Stimulated activated CD8-positive, alpha-beta memory T cell treated with anti-CD3 and anti-CD28 coated beads, Interleukin-7, amount 100 ng/mL, for 1 hour (primary cell): ENCODE measurements at places on chromosomes 2 and 18.

DNA sequence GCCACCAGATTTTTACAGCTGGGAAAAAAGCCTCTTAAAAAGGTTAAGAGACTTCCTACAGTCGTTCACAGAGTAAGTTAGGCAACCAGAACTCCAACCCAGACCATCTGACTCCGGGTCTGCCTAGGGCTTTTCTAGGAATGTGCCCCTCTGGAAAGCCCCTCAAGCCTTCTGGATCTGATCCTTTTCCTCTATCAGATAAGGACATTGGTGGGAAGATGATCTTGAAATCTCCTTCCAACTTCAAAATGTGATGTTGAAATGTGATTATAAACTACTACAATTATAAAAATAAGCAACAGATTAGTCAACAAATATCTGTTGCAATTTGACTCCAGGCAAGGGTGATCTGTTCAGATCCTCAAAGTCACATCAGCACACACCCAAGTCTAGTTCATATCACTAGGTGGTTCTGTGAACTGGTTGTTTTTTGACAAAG lies 270.4 kb downstream of the ARHGAP15 start:
- DNase-seq = no peak

GRCh38 chr2:72082021-72082601 lies 65.6 kb downstream of the CYP26B1 start:
- DNase-seq = no peak

DNA sequence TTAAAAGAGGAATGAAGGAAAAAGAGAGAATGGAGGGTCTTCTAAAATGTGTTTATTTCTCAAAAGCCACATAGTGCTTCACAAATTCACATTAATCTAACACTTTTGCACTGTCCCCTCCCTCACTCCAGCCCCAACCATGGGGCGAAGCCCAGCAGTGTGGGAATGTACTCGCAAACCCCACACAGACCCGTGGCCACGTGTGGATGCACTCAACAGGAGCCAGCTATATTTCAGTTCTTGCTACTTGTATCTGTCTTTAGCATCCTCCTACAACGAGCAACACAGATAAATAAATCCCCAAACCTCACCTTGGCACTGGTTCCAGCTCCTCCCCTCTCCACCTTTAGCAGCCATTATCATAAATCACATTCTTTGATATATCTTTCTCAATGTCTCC lies 91.9 kb upstream of the TMEM200C start:
- DNase-seq = no peak

DNA sequence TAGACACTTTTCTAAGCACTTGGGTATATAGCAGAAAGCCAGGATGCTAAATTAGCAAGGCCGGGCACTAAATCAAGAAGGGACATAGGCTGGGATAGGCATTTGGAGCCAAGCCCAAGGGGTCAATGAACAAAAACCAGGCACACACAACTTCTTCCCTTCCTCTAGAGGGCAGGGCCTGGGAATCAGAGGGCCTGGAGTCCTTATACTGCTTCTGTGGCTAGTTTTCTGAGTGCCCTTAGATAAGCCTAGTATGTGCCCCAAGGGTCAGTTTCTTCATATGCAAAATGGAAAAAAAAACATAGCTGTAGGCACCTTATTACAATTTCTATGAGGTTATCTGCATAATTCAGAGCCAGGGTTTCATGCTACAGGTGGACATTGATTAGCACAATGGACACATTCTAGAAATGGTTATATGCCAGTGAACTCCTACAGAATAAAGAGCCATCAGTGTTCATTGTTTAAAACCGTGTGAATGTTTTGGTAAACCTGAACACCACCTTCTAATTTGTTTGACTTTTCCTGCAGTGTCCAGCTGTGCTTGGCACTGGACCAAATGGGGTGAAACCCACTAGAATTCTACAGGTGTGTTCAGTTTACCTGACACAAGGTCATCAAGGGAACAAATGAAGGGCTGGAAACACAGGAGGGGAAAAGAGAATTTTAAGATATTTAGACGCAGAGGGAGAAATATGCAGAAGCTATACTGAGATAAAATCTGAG lies 49.6 kb downstream of the PAX8 start:
- no peak for DNase-seq

DNA sequence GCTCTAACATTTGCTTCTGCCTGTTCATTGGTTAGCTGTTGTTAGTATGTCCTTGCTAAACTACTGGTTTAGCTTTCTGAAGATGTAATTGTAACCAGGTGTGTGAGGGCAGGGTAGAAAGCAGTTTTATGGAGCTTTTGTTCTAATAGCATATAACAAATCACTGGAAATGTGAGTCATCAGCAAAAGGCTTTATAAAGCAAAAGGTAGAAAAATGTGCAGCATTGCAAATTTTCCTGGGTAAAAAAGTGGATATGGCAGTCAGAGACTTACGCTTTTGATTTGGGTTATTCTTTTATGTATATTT lies 85.3 kb downstream of the ZNF407 start:
- no peak for DNase-seq

DNA sequence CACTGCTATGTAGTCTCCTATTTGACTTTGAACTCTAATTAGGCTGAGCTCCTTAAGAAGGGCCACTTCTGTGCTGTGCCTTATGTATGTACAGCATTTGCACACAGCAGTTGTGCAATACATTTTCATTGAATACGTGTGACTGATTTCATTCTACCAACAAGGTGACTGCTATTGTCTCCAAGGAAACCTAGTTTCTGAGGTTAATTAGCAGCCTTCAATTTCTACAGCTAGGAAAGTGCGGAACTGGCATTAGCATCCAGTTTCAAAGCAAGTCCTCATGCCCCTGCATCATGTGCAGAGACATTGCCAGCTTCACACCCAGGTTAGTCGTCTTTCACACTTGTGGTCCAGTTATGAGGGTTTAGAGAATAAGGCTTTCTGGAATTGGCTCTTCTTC lies 58.6 kb downstream of the NCK2 start:
- DNase-seq = no peak

- no peak for DNase-seq
These were observed 75.5 kb upstream of the TXNDC2 start for GRCh38 chr18:9810299-9810698.

GRCh38 chr2:237759176-237759575 lies 39.4 kb upstream of the RBM44 start:
- no peak for DNase-seq

GRCh38 chr2:119753041-119753929 lies 6.4 kb upstream of the PTPN4 start:
- peak; percentile 5 for DNase-seq

DNA sequence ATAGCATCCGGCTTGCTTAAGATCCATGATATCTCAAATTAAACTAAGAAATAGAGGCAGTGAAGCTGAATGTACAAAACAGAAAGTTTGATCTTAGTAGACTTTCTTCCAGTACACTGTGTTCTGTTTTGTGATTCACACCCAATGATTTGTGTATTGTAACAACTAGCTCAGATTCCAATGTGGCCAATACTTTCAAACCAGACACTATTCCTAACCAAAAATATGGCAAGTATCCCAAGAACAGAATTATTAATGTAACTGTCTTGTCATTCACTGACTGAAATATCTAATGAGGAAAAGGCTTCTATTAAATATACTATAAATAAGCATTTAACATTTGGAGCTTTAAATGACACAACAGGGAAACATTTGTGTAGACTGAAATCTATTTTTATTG lies 299.1 kb downstream of the NRXN1 start:
- DNase-seq = no peak

GRCh38 chr2:120436885-120437603 lies 91.1 kb downstream of the INHBB start:
- no peak for DNase-seq

DNA sequence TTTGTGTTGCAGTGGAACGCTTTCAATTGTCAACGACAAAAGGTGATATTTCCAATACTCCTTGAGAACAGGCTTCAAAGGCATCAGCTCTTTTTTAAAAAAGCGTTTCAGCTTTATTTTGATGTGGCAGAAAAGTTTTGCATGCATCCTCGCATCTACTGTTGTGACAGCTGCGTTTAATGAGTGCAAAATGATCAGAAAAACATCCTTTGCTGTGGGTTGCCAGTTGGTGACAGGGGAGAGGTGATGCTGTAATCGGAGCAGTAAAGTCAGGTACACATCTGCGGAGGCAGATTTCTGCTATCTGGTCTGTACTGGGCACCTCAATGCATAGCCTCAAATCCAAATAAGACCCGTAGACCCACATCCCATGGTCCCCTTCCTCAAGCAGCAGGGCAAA lies 91.9 kb upstream of the POU3F3 start:
- no peak for DNase-seq

- no peak for DNase-seq
These were observed 59.6 kb upstream of the LINC00305 start for GRCh38 chr18:64208516-64208915.

DNA sequence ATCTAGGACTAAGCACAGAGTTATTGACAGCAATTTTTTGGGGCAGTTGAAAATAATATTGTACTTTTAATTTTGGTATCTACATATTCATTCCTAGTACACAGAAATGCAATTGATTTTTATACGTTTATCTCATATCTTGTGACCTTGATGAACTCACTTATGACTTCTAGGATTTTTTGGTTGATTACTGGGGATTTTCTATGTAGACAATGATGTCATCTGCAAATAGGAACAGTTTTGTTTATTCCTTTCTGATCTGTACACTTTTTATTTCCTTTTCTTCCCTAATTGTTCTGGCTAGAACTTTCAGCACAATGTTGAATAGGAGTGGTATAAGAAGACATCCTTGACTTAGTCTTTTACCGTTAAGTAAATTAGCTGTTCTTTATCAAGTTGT lies 143.5 kb upstream of the PGAP1 start:
- DNase-seq = no peak

DNA sequence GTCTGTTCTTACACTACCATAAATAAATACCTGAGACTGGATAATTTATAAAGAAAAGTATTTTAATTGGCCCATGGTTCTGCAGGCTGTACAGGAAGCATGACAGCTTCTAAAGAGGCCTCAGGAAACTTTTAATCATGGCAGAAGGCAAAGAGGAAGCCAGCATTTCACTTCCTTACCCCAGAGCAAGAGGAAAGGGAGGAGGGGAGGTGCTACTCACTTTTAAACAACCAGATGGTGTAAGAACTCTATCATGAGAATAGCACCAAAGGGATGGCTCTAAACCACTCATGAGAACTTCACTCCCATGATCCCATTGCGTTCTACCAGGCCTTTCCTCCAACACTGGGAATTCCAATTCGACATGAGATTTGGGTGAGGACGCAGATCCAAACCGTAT lies 344.4 kb upstream of the SLC39A10 start:
- no peak for DNase-seq

GRCh38 chr2:9799729-9800632 lies 43.3 kb upstream of the TAF1B start:
- peak; percentile 66 for DNase-seq

- DNase-seq = no peak
These were observed 37.4 kb downstream of the PDIA6 start for GRCh38 chr2:10775021-10775780.

DNA sequence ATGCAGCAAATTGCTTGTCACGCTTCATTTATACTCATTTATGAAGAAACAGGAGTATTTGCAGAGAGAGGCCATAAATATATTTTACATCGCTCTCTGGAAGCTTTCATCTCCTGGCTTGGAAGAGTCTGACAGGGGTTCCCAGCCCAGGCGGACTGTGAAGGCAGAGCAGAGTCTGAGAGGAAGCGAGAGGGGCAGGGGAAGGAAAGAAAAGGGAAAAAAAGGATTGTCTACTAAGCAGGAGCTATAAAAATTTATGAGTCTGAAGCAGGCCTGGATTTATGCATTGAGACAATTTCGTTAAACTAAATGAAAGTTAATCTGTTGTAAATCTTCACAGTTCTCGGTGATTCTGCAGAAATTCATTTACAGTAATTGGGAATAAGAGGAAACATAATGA lies 143.9 kb upstream of the GYPC start:
- DNase-seq = no peak

- no peak for DNase-seq
These were observed 32.8 kb downstream of the CCDC93 start for GRCh38 chr2:117980783-117981676.

GRCh38 chr2:150260636-150261035 lies 226.8 kb downstream of the RND3 start:
- no peak for DNase-seq

- DNase-seq = no peak
These were observed 440.5 kb downstream of the NBAS start for GRCh38 chr2:15120631-15121030.

GRCh38 chr2:18856765-18857164 lies 267.4 kb upstream of the NT5C1B start:
- no peak for DNase-seq

DNA sequence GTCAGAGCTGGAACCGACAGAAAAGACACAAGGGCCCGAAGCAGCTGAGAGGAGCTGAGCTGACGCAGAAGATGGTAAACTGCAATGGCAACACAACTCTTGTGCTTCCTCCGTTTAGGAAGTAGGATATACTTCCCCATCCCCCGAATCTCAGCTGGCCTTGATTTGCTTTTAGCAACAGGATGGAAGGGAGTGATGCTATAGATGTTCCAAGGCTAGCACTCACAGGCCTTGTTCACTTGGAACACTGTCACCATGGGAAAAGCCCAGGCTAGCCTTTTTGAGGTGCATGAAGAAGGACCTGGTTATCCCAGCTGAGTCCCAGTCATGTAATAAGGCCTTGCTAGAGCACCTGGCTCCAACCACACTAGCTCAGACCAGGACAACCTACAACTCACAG lies 26.0 kb downstream of the STAT1 start:
- no peak for DNase-seq

GRCh38 chr18:9690418-9691188 lies 17.5 kb upstream of the RAB31 start:
- no peak for DNase-seq

DNA sequence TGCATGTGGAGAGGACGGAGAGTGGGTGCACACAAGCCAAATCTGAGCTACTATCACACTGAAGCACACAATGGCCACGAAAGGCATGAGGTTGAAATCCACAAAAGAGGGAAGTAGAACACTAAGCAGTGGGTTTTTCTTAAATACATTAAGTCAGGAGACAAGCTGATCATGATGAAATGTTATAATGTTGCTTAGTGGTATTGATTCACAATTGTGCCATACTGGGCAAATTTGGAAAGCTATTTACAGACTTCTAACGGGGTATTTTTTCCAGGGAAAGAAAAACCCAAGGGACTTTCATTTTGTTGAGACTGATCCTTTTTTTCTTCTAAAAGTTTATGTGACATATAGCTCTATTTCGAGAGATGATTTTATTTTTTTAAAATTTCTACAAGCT lies 100.8 kb upstream of the CNGA3 start:
- DNase-seq = no peak

DNA sequence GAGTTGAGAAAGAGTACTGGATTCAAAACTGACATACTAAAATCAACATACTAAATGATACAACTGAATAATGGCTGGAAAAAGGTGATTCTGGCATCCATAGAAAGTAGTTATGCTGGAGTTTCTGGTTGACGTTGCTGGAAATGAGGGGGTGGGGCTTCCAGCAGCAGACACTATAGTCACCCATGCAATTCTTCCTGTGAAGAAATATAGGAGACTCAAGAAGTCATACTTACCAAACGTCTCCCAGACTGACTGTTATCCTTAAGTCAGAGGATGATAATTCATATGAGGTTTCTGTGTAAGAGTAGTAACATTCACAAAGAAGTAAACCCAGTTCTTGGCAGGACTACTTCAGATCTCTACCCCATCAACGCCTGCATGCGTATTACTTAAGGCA lies 23.6 kb downstream of the DTNB start:
- no peak for DNase-seq
